Activated CD8-positive, alpha-beta T cell treated with anti-CD3 and anti-CD28 coated beads for 36 hours (primary cell): ENCODE measurements at places on chromosomes 3 and 15. TPM values are rescaled to one million over a fixed set of nuclear protein-coding genes. Genes with fewer than 3 reads are reported as not detected.

RARB gene
- total RNA-seq: not detected

DNA sequence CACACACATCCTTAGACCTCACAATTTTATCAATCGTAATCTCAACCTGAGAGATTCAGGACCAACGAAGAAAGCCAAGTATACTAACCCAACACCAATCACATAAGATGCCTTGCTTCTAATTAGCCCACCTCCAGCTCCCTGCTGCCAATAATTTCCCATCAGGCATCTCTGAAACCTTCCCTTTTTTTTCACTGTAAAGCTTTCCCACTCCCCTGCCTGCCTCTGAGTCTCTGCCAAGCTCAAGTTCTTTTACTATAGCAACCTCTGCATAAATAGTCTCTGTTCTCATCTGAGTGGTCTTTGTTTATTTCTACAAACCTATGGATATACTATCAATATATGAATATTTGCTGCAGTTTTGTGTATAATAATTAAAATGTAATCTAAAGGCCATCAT, 86.5 kb downstream of the PIK3CB start:
- peaks cover 5% of the 10 kb centered on the region for H3K4me1 ChIP-seq
- no peak overlapping the region for H3K4me3 ChIP-seq
- DNase-seq: no peak
- no peak overlapping the region for H3K27ac ChIP-seq
- no peaks in the 10 kb centered on the region for H3K27me3 ChIP-seq

DNA sequence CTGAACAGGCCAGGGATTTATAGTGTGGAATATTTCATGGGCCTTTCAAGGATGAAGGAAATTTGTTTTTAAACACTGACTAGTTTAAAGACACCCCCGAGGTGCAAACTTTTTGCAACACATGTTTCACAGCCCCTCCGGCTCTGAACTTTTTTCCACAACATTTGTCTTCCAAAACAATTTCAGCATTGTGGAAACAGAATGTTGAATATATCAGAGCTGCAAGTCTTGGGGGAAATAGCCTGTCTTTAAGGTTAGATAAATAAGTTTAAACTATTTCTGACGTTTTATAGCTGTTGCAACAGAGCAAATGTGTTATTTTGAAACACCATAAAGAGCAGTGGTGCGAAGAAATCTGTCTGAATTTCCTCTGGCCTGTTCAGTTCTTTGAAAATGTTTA, 229.2 kb upstream of the GOLGA6L4 start:
- no peak for DNase-seq
- no peaks in the 10 kb centered on the region for H3K4me1 ChIP-seq
- H3K27me3 ChIP-seq: peaks cover 1% of the 10 kb centered on the region
- H3K4me3 ChIP-seq: no peak overlapping the region

- no peak overlapping the region for H3K4me3 ChIP-seq
- no peak overlapping the region for H3K27ac ChIP-seq
- DNase-seq: no peak
- no peaks in the 10 kb centered on the region for H3K36me3 ChIP-seq
- no peaks in the 10 kb centered on the region for H3K27me3 ChIP-seq
Measured at GRCh38 chr3:117102426-117102825, 392.8 kb downstream of the TUSC7 start.

GRCh38 chr3:117016378-117016777, 306.8 kb downstream of the TUSC7 start:
- no peaks in the 10 kb centered on the region for H3K27me3 ChIP-seq
- no peak overlapping the region for H3K27ac ChIP-seq
- H3K36me3 ChIP-seq: no peaks in the 10 kb centered on the region
